ENCODE measurements at places on chromosomes 7 and 10.

GRCh38 chr7:1059200-1060091 lies 15.1 kb downstream of the GPR146 start:
- no peak for DNase-seq

DNA sequence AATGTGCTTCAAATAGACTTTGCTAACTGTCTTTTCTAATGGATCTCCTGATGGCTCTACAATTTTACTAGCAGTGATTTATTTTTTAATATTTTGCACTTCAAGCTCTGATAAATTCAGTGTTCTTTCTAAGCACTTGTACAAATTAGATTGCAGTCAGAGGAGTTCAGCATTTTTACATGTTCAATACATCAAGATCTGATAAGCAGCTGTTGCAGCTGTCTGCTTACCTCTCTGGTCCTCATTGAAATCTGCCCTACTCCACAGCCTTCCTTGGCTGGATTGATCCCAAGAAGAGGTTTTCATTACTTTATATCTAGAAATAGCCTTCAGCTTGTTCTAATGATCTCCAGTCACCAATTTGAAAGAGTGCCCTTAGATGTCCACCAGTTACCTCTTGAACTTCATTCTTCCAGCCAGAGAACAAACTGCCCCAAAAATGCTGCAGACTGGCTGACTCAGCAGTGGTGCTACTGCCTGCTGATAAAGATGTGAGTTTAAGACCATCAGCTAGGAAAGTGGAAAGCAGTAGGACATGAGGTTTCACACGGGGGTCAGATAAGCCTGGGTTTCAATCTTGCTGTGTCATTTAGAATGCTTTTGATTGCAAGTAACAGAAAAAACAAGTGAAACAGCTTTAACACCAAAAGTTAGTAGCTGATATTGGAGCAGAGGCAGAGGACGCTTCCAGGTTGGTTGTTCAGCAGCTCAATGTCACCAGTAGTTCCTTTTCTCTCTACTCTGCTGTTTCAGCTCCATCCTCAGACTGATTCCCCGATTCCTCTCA lies 350.9 kb upstream of the NPVF start:
- DNase-seq, result no peak

DNA sequence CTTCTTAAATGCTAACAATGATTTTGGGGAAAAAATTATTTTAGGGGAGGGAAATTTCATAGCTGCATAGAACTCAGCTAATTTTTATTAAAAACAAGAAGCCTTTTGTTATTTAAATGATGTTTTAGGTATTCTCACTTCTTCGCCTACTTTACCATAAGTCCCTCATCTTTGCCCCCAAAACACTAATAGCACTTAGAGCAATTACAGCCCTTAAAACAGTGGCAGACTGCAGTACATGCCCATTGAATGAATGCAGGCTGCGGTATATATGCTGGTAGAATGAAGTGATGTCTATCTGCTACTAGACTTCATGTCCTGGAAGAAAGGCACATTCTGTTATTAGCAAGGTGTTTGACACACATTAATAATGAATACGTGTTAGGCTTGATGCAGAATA lies 2.9 kb upstream of the SPAG6 start:
- DNase-seq, result no peak

DNA sequence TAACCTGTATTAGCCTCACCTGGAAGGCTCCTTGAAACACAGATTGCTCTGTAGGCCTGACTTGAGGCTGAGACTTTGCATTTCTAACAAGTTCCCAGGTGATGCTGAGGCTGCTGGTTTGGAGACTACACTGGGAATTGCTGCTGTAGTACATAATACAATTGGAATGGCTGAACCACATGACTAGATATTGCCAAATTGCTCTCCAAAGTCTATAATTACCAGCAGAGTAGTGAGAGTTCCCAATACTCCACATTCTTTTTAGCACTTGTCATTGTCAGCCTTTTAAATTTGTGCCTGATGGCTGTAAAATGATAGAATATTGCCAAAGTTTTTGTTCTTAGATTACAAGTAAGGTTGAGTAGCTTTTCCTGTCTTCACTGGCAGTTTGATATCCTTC lies 39.9 kb downstream of the PLEKHA8 start:
- DNase-seq, result no peak

GRCh38 chr10:119803264-119803663 lies 69.4 kb downstream of the MCMBP start:
- DNase-seq, result no peak

DNA sequence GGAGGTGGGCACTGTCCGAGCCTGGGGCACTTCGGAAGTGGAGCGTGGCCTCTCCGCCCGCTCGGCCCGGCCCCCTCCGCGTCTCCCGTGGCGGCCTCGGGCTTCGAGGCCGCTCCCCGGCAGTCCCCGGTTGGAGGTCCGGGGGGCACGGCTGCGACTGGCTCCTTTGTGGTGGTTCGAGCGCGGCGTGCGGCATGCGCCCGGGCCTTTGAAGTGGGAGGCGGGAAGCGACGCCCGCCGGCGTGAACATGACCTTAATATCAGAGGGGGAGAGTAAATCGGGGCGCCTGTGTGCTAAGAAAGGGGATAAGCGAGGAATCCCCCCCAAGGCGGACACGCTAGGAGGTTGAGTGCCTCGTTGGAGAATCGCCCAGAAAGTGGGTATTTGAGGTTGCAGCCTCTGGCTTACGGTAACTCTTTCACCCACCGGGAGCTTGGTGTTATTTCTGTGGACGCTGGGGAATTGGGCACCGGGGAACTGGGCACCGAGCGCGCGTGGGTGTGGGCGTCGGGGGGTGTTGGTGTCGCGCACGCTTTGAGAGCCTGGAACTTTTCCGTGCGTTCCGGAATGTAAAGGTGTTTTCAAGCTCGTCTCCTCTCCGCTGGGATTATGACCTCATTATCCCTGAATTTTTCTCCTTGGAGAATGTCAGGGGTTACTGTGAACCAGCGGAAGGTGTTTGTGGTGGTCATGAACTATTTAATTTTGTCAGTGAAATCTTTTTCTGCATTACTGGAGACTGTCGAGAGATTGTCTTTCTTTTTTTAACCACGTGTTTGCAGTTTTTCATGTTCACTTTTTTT lies 660 bp downstream of the SUV39H2 start:
- DNase-seq, result peak; percentile 12

DNA sequence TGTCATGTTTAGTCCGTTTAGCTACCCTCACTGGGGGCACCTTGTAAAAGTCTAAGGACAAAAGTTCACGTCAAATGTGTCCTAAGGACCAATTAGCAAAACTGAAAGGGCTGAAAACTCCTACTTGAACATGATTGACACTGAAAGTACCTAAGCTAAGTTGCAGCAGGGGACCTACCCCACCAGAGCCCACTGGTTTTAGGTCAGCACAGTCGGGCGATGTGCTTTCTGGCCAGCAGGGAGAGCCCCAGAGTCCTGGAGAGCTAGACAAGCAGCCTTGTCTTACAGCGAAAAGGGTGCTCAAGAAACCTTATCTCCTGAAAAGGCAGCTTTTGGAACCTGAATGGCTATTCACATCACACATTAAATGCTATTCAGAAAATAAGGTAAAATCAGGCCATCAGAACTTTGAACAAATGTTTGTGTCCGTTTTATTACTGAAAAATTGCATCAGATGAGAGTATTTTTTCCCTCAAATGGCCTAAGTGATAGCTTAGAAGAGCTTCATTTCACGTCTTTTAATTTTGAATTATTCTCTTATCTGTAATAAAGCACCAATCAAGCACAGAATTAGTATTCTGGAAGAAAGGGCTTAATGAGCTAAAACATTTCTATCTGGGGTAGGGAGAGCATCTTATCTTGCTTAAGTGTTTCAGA lies 52.2 kb upstream of the MKI67 start:
- DNase-seq, result no peak

- DNase-seq, result no peak
These were observed 78.9 kb downstream of the LRRTM3 start for GRCh38 chr10:67004690-67005089.

GRCh38 chr7:34277016-34277802 lies 371.9 kb downstream of the BMPER start:
- DNase-seq, result no peak

DNA sequence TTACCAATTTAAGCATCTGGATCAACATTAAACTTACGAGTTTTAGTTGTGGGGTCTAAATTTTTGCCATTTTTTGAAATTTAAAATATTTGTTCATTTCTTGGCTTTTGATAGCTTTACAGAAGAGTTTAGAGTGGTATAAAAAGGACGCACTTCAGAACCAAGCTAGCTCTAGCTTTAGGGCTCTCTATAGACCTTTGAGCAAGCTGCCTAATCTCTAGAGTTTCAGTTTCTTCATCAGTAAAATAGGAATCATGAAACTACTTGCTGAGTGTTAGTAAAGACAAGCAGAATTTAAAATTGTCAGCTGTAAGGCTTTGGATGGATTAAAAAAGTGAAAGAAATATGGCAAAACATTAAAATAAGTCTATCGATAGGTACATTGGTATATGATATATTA lies 266.5 kb downstream of the IPMK start:
- no peak for DNase-seq

GRCh38 chr10:48611133-48611532 lies 6.3 kb upstream of the ARHGAP22 start:
- DNase-seq, result no peak

- DNase-seq, result no peak
These were observed 384.4 kb upstream of the AUTS2 start for GRCh38 chr7:69213878-69214277.

GRCh38 chr7:18016547-18017444 lies 10.8 kb downstream of the PRPS1L1 start:
- no peak for DNase-seq

GRCh38 chr7:20330239-20330927 lies at the start of gene ITGB8:
Gene ITGB8, plus strand, starts transcription at chr7:20330900. Its CDS starts 907 bp downstream, at chr7:20331807.
- DNase-seq, result peak; percentile 19

DNA sequence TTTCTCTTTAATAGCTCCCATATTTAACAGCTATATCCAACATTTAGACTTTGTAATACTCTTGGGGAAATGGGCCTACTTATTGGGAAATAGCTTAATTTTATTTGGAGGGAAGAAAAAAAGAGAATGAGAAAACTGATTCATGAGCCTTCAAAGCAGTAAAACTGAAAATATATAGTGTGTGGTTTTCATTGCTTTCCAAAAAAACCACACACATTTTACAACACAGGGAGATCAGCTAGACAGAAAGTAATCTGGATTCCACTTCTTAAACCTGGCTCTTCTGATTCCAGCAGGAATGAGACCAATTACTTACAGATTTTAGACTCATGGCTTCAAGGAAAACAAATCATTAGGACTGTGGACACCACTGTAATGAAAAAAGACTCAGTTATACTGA lies 48.7 kb downstream of the CH25H start:
- DNase-seq, result no peak

GRCh38 chr10:47300429-47300931 lies 483 bp downstream of the GDF10 start:
- DNase-seq, result no peak

- DNase-seq, result no peak
These were observed 243.8 kb upstream of the PTN start for GRCh38 chr7:137587326-137587725.

Data from stimulated activated CD8-positive, alpha-beta memory T cell treated with anti-CD3 and anti-CD28 coated beads, Interleukin-15, amount 100 ng/mL, for 4 hours (primary cell).